Stimulated activated CD4-positive, alpha-beta T cell treated with anti-CD3 and anti-CD28 coated beads, Interleukin-1b, Interleukin-23, amount 100 ng/mL, for 1 hour (primary cell): ENCODE measurements at places on chromosomes 1 and 21.

GRCh38 chr1:47720111-47720510 is 277.1 kb downstream of the TRABD2B start:
- DNase-seq, result no peak

DNA sequence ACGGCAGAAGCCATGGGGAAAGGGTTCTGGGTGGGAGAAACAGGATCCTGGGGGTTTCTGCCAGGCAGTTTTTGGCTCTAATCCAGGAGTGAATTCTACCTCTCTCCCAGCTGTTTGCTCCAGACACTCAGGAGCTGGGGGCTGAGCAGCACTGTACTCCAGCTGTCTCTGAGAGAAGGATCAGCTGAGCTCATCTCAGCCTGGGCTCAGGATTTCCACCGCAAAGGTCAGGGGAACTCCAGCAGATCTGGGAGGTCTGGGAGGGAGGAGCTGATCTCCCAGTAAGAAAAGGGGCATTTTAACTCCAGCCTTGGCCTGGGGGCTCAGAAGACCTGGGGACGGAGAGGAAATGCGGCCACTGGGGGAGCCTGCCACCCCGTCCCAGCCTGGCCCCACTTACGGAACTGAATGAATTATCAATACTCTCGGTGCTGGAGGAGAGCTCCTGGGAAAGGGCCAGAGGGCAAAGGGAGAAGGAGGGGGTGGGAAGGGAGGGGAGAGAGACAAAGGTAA is 17.3 kb downstream of the PI4KB start:
- no peak for DNase-seq

- DNase-seq, result no peak
Measured at GRCh38 chr1:55781944-55782482, 566.8 kb upstream of the USP24 start.

- no peak for DNase-seq
Measured at GRCh38 chr1:174103766-174104165, 55.6 kb upstream of the RABGAP1L start.

DNA sequence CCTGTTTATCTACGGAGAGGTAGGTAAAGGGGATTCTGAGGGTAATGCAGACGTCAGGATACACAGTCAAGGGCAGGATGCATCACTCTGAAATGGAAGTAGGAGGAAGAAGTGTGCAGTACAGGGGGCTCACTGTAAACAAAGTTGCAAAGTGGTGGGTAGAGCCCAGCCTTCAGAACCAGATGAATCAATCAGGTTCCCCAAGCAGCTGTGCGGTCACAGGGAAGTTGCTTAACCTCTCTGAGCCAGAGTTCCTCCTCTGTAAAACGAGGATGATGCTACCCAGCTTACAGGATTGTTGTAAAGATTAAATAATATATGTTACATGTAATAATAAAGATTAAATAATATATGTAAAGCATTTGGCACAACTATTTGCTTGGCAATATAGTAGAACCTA is 13.5 kb upstream of the MYOM3 start:
- no peak for DNase-seq
